Cerebellum (tissue), 4 donors: ENCODE measurements at places on chromosomes 5 and 9. TPM values are rescaled to one million over a fixed set of nuclear protein-coding genes. Genes with fewer than 3 reads are reported as not detected.

GRCh38 chr5:143204474-143205246 lies 198.8 kb downstream of the NR3C1 start:
- DNase-seq, result no peak

- DNase-seq, result no peak
Measured at GRCh38 chr9:21781656-21782055, 20.8 kb upstream of the MTAP start.

- peak; percentile 55 for DNase-seq
Measured at GRCh38 chr5:6583049-6583880, 49.6 kb downstream of the NSUN2 start.

GRCh38 chr5:31213257-31213656 lies 19.8 kb downstream of the CDH6 start:
- DNase-seq, result no peak

DNA sequence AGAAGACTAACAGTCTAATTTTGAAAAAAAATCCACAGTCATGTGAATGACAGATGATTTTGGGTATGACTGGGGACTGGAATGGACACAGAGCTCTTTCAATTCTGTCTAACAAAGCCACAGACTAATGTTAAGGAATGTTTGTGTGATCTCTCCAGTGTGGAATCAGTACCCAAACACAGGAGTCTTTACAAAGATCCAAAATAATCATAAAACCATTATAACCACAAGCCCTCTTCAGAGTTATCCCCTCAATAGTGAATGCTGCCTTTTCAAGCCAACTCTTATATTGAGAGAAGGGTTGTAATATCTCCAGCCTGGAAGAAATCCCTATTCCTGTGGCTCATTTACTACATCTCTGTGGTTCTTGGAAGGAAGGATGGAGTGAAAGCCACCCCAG lies 552.0 kb upstream of the CLINT1 start:
- DNase-seq, result no peak

GRCh38 chr9:77978086-77978781 lies 53.4 kb downstream of the GNAQ start:
- no peak for DNase-seq

- no peak for DNase-seq
Measured at GRCh38 chr5:40909264-40909663, at the start of gene C7. Gene C7, plus strand, starts transcription at chr5:40909497. Its CDS starts 114 bp downstream, at chr5:40909611.

- no peak for DNase-seq
Measured at GRCh38 chr5:146363161-146363874, 24.7 kb downstream of the POU4F3 start.

DNA sequence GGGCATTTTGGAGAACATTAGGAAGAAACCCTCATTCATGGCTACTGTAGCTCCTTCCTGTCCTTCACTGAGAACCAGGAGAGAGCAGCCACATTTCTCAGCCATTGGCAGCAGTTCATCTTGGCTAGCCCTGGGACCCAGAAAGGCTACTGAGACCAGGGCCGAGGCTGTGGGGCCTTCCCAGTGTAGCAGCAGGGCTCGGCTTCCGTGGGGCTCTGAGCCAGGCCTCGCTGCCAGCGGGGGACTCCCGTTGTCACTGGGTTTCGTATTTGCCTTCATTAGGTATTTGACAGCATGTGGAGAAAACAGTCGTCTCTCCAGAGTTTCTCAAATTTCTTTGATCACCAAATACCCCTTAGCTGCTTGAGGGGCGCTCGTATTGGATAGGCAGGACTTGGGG lies 37.3 kb upstream of the PRDM12 start:
- peak; percentile 60 for DNase-seq

DNA sequence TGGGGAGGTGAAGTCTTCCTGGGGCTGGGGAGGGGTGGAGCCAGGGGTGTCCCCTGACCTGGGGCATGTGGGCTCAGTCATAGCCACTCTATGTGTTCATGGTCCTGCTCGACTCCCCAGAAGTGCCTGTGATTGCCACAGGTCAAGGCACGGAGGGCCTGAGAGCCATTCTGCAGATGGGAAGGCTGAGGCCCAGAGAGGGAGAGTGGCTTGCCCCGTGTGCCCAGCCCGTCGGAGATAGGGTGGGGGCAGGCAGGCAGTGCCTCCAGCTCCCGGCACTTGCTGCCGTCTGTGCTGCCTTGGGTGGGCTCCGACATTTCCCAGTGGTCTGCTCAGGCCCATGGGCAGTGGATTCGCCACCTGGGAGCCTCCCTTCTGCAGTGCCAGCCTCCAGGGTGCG lies 74.0 kb downstream of the RXRA start:
- no peak for DNase-seq

GRCh38 chr5:40757400-40757799 lies 1.6 kb upstream of the TTC33 start:
- no peak for DNase-seq

DNA sequence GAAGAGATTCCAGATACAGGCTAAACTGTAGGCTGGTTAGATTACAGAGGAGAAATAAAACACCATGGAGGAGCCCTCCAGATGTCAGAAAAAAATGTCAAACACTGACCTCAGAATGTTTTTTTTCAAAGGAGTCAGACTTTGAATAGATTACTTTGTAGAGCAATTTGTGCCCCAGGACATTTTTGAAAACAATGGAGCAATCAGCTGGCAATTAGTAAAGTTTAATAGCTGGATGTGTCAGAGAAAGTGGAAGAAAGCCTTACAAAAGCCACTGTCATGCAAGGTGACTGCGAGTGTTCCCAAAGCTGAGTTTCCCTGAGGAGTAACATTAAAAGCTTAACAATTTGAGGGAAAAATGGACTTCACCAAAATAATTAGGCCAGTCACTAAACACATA lies 417.8 kb upstream of the CTNND2 start:
- no peak for DNase-seq

DNA sequence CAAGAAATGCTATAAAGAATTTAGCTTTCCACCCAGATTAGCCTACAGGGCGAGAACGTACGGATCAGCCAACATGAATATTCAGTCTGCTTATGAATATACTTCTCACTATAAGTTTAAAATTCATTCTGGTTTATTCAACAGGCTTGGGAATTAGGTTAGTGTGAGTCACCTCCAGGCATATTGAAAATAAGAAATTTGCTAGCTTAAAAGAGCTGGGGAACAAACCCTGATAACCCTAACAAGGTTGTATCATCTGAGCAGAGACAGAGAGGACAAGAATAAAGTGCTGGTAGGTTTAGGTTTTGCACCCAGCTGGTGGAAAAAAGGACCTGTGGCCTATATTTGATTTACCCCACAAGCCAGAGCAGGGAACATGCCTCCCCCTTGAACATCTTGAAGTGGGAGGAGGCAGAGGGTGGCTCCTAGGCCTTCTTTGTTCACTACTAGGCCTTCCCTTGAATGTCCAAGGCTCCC lies 12.3 kb downstream of the FNBP1 start:
- no peak for DNase-seq

- no peak for DNase-seq
Measured at GRCh38 chr9:99720455-99721050, 101.1 kb upstream of the NR4A3 start.

- no peak for DNase-seq
Measured at GRCh38 chr5:13910637-13911288, 33.7 kb downstream of the DNAH5 start.

DNA sequence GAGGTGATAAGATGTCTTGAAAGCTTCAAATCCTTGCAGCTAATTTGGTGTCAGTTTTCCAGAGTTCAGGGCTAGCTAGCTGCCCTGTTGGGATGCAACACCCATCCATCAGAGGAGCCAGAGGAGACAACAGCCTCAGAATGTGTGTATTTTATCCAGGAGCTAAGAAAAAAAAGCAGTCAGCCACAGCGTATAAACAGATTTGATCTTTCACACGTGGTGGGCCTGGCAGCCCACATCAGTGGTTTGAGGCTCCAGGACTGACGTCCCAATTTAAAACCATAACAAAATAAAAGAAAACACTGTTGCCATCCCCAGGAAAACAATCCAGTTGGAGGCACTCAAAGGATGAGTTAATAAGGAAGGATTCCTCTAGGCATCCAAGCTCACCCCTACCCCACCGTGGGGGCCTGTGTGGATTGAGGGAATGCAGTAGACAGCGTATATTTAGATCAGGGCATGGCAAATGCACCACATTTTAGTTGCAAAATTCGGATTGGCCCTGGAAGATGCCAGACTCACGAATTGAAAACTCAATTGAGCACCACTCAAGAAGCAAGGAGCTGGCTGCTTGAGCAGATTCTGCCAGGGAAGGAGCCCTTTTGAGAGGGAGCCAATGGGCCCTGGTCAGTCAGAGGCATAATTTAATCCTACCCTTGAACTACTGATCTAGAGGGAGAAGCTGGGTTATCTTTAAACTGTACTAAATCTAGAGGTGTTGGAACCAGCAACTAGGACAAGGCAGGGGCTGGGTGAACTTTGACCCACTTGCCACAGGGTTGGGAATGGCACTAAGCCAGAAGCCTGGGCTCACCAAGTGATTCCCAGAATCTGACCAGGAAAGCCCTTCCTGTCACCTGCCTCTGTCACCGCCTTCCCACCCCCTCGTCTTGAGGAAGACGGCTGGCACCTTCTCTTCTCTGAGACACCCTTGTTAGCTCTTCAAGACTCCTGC lies 17.5 kb downstream of the ADRA1B start:
- no peak for DNase-seq

GRCh38 chr9:100350188-100350587 lies 2.6 kb downstream of the TEX10 start:
- no peak for DNase-seq

- DNase-seq, result no peak
Measured at GRCh38 chr5:112412346-112412745, 6.7 kb downstream of the EPB41L4A start.

DNA sequence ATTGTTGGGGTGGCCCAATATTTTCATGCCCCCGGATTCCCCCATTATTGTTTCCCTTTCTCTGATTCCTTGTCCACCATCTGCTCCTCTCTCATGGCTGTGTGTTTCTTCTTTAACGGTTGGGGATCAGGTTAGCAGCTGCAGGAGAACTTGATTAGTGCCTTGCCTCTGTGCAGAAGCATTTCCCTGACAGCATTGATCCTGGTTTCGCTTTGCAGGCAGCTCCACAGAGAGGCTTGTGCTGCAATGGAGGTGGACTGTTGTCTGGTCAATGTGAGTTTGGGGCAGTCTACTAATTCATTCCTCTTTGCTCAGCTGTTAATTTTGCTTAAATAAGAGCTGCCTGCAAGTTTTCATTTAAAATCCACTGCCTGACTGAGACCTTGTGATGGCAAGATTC lies 32.5 kb upstream of the SSBP2 start:
- no peak for DNase-seq

DNA sequence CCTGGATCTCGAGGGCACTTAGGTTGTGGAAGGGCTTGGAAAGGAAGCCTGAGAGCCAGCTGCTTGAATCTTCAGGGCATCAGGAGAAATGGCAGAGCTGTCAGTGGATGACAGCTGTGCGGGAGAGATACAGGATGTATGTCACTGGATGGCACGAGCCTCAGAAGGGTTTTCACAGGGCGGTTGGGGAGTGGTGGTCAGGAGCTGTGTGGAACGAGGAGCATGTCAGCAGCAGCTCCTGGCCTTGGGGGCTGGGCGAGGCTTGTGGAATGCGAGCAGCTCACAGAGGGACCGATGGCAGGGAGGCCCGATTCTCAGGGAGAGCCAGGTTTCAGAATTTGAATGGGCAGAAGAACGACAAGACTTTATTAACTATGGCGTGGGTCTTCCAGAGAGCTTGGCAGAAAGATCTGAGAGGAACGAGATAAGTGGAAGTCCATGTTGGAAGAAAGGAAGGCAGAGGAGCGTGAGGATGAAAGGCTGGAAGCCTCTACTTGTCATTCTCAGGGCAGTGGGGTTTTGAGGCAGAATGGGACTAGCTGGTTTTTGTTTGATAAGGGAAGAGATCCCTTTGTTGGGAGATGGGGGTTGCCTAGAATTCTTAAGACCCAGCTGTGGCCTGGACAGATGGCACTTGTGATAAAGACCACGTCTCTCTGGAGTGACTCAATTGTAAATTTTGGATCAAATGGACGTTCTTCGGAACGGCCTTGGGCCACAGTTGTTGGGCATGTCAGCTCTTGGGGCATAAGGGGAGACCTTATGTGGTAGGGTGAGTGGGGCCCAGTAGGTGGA lies 60.3 kb downstream of the SNX30 start:
- DNase-seq, result no peak

DNA sequence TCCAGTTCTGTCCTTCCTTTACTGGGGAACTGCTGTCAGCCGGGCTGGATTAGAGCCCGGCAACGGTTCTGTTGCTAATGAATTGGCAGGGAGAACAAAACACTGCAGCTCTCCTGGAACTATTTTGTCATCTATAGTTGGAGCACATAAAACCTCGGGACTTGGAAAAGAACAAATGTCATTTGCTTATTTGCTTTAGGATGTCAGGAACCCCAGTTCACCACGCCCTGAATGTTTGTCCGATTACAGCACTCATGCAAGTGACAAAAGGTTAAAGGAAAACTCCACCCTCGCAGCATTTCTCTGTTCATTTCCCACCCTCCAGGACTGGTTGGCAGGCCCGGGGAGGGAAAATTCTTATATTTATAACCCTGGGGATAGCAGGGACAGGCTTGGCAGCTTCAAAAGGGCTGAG lies 66.4 kb upstream of the PLPP1 start:
- DNase-seq, result peak; percentile 69

DNA sequence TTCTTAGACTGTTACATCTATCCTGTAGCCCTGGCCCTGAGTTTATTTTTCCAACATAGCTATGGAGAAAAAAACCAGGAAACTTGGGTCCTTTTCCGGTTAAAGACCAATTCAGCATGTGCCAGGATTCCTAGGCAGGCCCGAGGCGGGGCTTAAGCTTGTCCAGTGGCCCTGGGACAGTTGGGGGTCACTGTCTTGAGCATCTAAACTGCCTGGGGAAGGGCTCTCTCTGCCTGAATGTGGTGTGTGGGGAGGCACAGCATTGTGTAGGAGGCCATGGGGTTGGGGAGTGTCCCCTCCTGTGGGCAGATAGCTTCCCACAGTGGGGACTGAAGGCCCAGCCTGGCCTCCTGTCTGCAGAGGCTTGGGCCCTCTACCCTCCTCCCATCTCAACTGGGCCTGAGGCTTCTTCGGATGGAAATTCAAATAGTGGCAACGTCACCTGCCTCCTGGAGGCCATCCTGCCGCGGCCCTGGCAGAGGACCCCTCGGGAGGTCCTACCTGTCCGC lies 88.8 kb downstream of the PHF2 start:
- no peak for DNase-seq

GRCh38 chr5:684751-685216 lies 8.4 kb downstream of the TPPP start:
- DNase-seq, result no peak

DNA sequence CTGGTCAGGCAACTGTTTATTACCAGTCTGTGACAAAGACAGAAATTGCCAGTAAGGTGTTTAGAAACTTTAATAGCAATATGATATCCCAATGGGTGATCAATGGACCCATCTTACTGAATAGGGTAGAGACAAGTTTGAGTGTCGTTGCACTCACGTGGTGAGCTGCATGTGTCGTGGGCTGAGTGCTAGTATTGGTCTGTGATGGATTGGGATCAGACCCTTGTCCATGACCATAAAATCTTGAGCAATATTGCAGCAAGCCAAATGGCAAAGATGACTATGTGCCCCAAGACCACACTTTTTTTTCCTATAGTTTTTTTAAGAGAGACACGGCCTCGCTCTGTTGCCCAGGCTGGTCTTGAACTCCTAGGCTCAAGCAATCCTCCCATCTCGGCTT lies 114.5 kb downstream of the PALM2AKAP2 start:
- DNase-seq, result no peak

- no peak for DNase-seq
Measured at GRCh38 chr5:52705720-52706119, 82.0 kb upstream of the ITGA1 start.

Gene OR1Q1
- total RNA-seq, result not detected

Gene ANKRD34B
- 0.27 TPM for total RNA-seq

Gene SLC6A18
- total RNA-seq, result not detected

Gene ARL15
- 55.9 TPM for total RNA-seq

Gene CYSRT1
- total RNA-seq, result 0.45 TPM

Gene TIGD6
- total RNA-seq, result 4.8 TPM

Gene PCDHB15
- total RNA-seq, result 25.0 TPM

Gene TERT
- total RNA-seq, result not detected

Gene TMEM171
- 0.27 TPM for total RNA-seq

Gene RAB3C
- total RNA-seq, result 62.0 TPM
